HCT116 (cell line): ENCODE measurements at places on chromosomes 4 and X. TPM values are rescaled to one million over a fixed set of nuclear protein-coding genes. Genes with fewer than 3 reads are reported as not detected.

DNA sequence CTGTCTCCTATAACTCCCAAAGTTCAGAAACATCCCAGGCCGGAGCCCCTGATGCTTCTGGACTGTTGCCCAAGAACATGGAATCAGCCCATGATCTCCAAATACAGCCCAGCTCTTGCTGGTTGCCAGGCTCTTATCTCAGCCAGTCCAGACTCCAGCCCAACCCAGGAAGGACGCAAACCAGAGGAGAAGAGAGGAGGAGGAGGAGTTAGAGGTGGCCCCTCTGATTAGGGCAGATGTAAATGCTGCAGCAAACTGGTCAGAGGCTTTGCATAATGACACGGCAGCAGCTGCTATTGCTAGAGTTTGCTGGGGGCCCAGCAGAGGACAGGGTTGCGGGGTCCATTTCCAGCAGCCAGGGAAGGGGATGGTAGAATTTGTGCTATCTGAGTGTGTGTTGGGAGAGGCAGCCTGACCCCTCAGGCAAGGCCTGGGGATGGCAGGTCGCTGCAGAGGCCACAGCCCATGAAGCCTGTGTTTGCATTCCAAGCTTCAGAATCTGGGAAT is 4.2 kb upstream of the OTUD5 start:
- DNase-seq = no peak

- DNase-seq = no peak
Observed at GRCh38 chr4:7425591-7426468, 8.9 kb downstream of the PSAPL1 start.

The PAGE4 gene
- total RNA-seq = not detected

The LANCL3 gene
- 2.4 TPM for total RNA-seq

- no peak for DNase-seq
Observed at GRCh38 chr4:104022831-104023230, 303.0 kb upstream of the TACR3 start.

The ATP10D gene
- 5.1 TPM for total RNA-seq

The GIMD1 gene
- not detected for total RNA-seq

DNA sequence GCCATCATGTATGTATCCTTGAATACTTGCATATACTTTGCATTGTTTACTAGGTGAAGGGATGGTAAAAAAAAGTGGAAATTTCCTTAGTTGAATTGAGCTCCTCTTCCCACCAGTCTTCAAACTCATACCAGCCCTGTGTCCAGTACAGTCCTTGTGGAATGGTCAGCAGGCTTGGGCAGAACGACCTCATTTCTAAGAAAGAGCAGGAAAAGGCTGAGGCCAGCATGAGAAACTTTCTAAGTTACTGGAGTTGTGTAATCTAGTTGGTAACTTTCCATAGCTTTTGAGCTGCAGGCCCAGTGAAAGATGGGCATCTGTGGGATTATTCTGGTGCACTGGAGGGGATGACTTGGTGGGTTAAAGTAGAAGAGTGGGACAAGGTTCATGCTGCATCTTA is 87.6 kb downstream of the DCUN1D4 start:
- DNase-seq = no peak

DNA sequence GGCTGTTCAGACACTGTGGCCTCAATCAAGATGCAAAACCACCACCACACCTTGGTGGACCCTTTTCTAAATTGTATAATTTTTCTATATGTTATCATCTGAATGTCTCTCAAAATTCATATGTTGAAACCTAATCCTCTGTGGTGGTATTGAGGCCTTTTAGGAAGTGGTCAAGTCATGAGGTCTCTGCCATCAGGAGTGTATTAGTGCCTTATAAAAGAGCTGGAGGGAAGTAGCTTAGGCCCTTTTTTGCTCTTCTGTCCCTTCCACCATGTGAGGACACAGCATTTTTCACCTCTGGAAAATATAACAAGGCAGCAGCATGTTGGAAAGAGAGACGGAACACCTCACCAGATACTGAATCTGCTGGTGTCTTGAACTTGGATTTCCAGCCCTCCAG is 30.5 kb upstream of the DKK2 start:
- DNase-seq = no peak

DNA sequence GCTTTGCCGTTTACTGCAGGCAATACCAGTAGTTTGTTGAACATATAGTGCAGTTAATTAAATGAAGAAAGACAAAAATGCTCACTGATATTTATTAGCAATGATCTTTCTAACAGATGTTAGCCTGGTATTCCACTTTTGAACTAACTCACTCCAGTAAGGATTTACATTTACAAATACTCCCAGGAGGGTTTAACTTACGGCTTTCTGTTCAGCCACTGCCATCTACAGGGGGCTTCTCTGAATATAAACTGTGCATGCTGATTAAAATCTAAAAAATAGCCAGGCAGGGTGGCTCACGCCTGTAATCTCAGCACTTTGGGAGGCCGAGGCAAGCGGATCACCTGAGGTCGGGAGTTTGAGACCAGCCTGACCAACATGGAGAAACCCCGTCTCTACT is 2.2 kb upstream of the SRD5A3 start:
- no peak for DNase-seq

The TMPRSS11F gene
- not detected for total RNA-seq

The MRPL1 gene
- total RNA-seq = 54.9 TPM

DNA sequence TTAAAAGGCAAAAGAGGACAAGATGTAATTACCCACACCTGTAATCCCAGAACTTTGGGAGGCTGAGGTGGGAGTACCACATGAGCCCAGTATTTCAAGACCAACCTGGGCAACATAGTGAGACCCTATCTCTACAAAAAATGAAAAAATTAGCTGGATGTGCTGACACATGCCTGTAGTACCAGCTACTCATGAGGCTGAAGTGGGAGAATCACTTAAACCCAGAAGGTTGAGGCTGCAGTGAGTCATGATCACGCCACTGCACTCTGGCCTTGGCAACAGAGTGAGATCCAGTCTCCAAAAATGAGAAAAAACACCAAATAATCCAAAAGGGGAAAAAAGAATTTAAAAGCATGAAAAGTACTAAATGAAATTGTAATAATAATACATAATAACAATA is 30.8 kb downstream of the NR0B1 start:
- no peak for DNase-seq
